ENCODE measurements at places on chromosomes 7 and 10.

GRCh38 chr7:11206177-11206899 is 232.7 kb downstream of the PHF14 start:
- no peak overlapping the region for H3K27ac ChIP-seq
- H3K27me3 ChIP-seq: no peaks in the 10 kb centered on the region
- no peak for DNase-seq
- no peak overlapping the region for H3K4me3 ChIP-seq

- no peak overlapping the region for H3K27ac ChIP-seq
- DNase-seq: no peak
- H3K4me1 ChIP-seq: peaks cover 12% of the 10 kb centered on the region
- H3K36me3 ChIP-seq: no peaks in the 10 kb centered on the region
- no peaks in the 10 kb centered on the region for H3K27me3 ChIP-seq
Measured at GRCh38 chr10:110857265-110858171, 14.2 kb upstream of the PDCD4 start.

DNA sequence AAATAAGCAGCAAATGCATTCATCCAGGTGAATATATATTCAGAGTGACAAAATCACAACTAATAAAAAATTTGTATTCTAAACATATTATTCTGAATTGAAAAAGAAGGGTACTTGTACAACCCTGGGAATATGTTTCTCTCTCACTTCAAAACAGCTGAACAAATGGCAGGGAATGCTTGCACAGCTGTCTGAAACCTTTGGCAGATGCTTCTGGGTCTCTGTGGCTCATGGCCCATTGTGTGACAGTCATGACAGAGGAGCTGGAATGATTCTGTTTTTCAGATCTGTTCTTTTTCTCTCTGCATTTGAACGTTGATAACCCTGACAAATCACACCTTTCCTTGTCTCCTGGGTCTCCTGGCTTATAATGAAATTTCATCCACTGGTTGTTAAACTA is 275.7 kb upstream of the FZD1 start:
- H3K4me1 ChIP-seq: no peaks in the 10 kb centered on the region
- no peak for DNase-seq
- no peak overlapping the region for H3K27ac ChIP-seq
- H3K36me3 ChIP-seq: no peaks in the 10 kb centered on the region
- H3K4me3 ChIP-seq: no peak overlapping the region

DNA sequence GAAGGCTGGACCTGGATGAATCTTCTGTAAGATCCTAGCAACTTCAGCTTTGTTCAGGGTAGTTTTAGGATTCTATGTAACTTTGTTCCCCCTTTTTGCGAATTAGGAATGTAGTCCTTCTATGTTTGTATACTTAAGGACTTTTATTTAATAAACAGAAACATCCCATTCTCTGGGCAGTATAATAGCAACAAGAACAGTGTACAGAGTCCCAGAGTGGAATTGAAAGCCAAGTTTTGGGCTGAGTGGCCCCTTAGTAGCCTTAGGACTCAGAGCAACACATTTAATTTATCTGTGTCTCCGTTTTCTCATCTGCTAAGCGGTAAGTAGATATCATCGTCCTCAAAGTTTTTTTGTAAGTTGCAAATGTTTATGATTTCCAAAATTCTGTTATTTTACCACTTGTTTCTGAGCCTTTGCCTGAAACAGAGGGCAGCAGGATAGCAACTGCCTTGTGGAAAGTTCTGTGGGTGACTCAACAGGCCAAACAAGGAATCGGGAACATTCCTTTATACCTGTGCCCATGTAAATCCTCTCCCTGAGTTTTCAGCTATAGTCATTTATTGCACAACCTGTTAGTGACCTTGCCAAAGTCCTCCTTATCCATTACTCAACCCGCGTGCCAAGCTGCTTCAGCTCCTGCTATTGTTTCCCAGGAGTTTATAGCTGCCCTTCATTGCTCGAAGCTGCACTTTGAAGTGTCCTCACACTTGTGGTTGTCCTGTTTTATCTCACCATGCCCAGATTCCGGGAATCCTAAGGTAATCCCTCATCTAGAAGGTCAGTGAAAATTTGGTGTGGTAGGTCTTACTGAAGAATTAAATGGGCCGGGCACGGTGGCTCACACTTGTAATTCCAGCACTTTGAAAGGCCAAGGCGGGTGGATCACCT is 199.1 kb upstream of the AHR start:
- H3K27ac ChIP-seq: no peak overlapping the region
- peaks cover 23% of the 10 kb centered on the region for H3K4me1 ChIP-seq
- no peaks in the 10 kb centered on the region for H3K27me3 ChIP-seq
- DNase-seq: no peak
- no peak overlapping the region for H3K4me3 ChIP-seq
- H3K36me3 ChIP-seq: no peaks in the 10 kb centered on the region

DNA sequence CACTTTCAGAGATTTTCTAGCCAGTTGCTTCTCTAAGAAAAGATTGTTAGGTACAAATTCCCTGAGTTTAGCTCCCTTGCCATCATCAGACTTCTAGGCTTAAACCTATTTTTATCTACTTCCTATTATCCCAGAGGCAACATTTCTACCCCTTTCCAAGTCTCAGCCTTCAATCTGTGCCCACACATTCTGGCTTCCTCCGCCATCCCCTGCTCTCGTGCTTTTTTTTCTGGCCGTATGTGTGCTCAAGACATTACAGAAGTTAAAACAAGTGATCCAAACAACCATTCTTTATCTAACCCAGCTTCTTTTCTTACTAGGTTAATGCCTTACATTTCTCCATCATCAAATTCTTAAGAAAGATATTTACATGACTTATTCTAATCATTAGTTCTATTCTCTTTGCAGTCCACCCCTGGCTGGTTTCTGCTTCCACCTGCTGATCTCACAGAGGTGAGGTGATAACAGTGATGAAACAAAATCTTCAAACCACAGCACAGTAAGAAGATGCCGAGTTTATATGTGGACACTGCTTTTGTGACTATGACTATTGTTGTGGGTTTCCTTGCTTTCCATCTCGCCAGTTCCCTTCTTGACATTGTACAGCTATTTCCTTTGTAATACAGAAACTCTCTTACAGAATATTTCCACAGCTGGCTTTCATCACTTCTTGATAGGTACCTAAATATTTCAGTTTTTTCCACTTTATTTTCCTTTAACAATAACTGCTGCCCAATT is 18.3 kb upstream of the CDK6 start:
- no peak overlapping the region for H3K4me3 ChIP-seq
- H3K27ac ChIP-seq: no peak overlapping the region
- peaks cover 3% of the 10 kb centered on the region for H3K4me1 ChIP-seq
- H3K27me3 ChIP-seq: no peaks in the 10 kb centered on the region
- no peaks in the 10 kb centered on the region for H3K36me3 ChIP-seq
